Fibroblast of lung (primary cell): ENCODE measurements at places on chromosomes 6 and 20. TPM values are rescaled to one million over a fixed set of nuclear protein-coding genes. Genes with fewer than 3 reads are reported as not detected.

GRCh38 chr6:18457065-18457737 is 70.1 kb downstream of the RNF144B start:
- DNase-seq, result no peak
- no peaks in the 10 kb centered on the region for H3K4me1 ChIP-seq
- H3K27ac ChIP-seq, result no peak overlapping the region
- no peaks in the 10 kb centered on the region for H3K27me3 ChIP-seq

DNA sequence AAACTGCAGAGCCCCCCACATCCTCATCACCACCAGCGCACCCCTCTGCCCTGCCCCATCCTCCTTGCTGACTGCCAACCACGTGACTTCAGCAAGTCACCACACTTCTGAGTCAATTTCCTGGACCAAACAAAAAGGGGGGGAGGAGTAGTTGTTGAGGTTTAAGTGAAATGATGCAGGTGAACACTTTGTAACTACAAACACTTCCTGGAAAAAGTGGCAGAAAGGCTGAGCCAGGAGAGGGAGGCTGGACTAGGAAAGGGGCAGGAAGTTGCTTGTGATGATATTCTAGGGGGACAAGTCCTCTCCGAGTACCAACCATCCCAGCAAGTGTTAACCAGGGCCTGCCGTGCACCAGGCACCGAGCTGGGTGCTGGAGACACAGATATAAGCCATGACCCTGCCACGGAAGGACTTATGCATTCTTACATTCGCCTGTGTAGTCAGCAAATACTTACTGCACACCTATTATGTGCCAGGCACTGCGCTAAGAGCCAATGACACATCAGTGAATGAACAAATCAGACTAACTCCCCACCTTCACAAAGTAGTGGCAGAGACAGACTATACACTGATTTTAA is 67.3 kb downstream of the PREX1 start:
- H3K27me3 ChIP-seq, result no peaks in the 10 kb centered on the region
- peak; percentile 72 for DNase-seq
- H3K4me3 ChIP-seq, result no peak overlapping the region
- H3K36me3 ChIP-seq, result no peaks in the 10 kb centered on the region
- H3K4me1 ChIP-seq, result no peaks in the 10 kb centered on the region

GRCh38 chr20:49508435-49509199 is 26.1 kb upstream of the KCNB1 start:
- no peak overlapping the region for H3K4me3 ChIP-seq
- DNase-seq, result peak; percentile 55
- H3K27me3 ChIP-seq, result peaks cover 11% of the 10 kb centered on the region
- peaks cover 10% of the 10 kb centered on the region for H3K4me1 ChIP-seq

DNA sequence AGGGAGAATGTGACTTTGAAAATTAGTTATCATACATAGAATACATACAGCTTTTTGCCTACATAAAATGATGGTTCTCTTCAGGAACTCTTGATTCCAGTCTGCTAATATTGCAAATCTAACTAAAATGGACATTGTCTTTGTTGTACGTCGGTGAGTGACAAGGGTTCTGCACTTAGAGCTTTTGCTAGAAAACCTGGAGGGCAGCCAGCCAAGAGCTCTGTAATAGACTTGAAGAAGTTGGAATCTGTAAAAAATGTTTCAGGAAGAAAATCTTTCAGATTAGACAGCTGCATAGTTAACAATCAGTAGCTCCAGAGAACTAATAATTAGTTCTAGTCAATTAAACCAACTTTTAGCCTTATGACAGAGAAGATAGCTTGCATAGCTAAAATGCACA is 138.3 kb downstream of the FLRT3 start:
- no peak overlapping the region for H3K4me3 ChIP-seq
- no peaks in the 10 kb centered on the region for H3K27me3 ChIP-seq
- peak; percentile 31 for DNase-seq
- no peaks in the 10 kb centered on the region for H3K36me3 ChIP-seq
- peaks cover 10% of the 10 kb centered on the region for H3K4me1 ChIP-seq

DNA sequence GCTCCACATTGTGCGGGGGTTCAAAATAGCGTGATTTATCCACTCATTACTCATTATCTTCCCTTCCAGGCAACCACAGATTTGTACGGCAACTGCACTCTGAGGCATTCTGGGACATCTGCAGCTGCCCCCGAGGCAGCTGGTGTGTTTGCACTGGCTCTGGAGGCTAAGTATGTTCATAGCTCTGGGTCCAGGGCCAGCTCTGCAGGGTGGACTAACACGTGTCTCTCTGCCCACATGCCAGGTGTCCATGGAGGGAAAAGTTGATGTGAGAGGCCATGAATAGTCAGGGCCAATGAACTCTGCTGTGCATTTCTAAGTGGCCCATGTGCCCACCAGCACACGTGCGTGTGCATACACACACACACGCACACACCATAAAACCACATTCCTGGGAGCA is 74.9 kb downstream of the BFSP1 start:
- peaks cover 4% of the 10 kb centered on the region for H3K27me3 ChIP-seq
- no peak for DNase-seq
- H3K4me1 ChIP-seq, result no peaks in the 10 kb centered on the region
- no peak overlapping the region for H3K4me3 ChIP-seq
- H3K27ac ChIP-seq, result no peak overlapping the region

DNA sequence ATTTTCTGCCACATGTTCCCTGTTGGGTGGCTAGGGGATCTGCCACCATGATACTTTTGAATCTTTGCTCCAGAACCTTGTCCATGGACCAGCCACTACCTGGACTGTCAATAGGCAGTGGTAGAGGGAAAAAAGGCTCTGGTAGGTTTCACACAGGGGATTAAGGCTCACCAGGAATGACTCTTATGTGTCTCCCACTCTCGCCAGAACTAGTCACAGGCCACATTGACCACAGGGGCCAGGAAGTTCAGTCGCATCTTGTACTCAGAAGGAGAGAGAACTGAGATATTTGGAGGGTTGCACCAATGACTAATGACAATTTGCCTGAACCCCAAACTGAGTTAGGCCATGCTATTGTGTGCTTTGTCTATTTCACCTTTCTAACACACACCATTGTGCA is 23.6 kb upstream of the APCDD1L start:
- DNase-seq, result peak; percentile 84
- H3K4me1 ChIP-seq, result no peaks in the 10 kb centered on the region
- H3K4me3 ChIP-seq, result no peak overlapping the region
- no peak overlapping the region for H3K27ac ChIP-seq

- H3K27me3 ChIP-seq, result peaks cover 2% of the 10 kb centered on the region
- H3K4me3 ChIP-seq, result no peak overlapping the region
- no peak overlapping the region for H3K27ac ChIP-seq
- DNase-seq, result no peak
- H3K4me1 ChIP-seq, result no peaks in the 10 kb centered on the region
These were observed 48.0 kb downstream of the NPEPL1 start for GRCh38 chr20:58740356-58741308.

GRCh38 chr6:160883560-160883959 is 108.0 kb upstream of the MAP3K4 start:
- no peak overlapping the region for H3K4me3 ChIP-seq
- no peaks in the 10 kb centered on the region for H3K4me1 ChIP-seq
- H3K27me3 ChIP-seq, result no peaks in the 10 kb centered on the region
- H3K27ac ChIP-seq, result no peak overlapping the region
- no peaks in the 10 kb centered on the region for H3K36me3 ChIP-seq

DNA sequence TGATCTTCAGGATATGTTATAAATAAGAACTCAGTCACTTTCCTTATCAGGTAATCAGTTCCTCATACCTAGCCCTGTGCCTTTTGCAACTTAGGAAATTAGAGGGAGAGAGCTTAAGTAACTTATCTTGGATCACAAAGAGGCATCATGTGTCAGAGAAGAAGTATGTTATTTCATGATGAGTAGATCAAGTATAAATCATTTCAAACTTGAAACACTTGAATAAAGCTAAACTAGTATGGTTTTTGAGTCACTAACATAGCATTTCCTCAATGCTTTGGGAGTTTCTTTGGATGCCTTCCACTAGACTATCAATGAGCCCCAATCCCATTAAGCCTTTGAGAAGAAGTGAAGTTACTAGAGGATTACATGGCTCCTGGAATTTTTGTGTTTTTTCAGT is 102.6 kb upstream of the TNFAIP3 start:
- H3K4me1 ChIP-seq, result no peaks in the 10 kb centered on the region
- H3K27ac ChIP-seq, result no peak overlapping the region
- DNase-seq, result peak; percentile 89
- H3K27me3 ChIP-seq, result no peaks in the 10 kb centered on the region
- H3K4me3 ChIP-seq, result no peak overlapping the region

- H3K27me3 ChIP-seq, result no peaks in the 10 kb centered on the region
- peaks cover 2% of the 10 kb centered on the region for H3K4me1 ChIP-seq
- H3K4me3 ChIP-seq, result no peak overlapping the region
- H3K27ac ChIP-seq, result no peak overlapping the region
- H3K36me3 ChIP-seq, result no peaks in the 10 kb centered on the region
- DNase-seq, result no peak
These were observed 208.1 kb upstream of the PROKR2 start for GRCh38 chr20:5524896-5525295.

DNA sequence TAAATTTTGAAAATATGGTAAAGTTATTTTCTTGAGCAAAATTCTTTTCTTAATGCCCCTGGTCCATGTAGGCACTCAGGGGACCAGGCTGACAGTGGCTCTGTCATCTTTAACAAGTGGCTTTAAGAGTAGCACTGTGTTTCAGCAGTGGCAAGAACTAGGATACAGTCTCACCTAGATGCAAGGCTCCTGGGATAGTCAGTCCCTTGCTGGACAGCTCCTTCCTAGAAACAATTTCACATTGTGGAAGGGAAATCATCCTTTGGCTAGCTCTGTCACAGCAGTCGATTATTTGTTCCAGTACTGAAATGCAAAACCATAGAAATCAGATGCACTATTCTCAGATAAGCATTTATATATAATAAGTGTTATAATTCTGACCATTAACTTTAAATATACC is 175.4 kb upstream of the KCNQ5 start:
- H3K4me3 ChIP-seq, result no peak overlapping the region
- H3K27me3 ChIP-seq, result no peaks in the 10 kb centered on the region
- peak; percentile 16 for DNase-seq
- no peak overlapping the region for H3K27ac ChIP-seq
- no peaks in the 10 kb centered on the region for H3K4me1 ChIP-seq
- H3K36me3 ChIP-seq, result no peaks in the 10 kb centered on the region

- H3K4me1 ChIP-seq, result no peaks in the 10 kb centered on the region
- peak; percentile 5 for DNase-seq
- H3K27ac ChIP-seq, result no peak overlapping the region
- no peaks in the 10 kb centered on the region for H3K27me3 ChIP-seq
- no peak overlapping the region for H3K4me3 ChIP-seq
These were observed 291.2 kb upstream of the HS3ST5 start for GRCh38 chr6:114634016-114634415.

DNA sequence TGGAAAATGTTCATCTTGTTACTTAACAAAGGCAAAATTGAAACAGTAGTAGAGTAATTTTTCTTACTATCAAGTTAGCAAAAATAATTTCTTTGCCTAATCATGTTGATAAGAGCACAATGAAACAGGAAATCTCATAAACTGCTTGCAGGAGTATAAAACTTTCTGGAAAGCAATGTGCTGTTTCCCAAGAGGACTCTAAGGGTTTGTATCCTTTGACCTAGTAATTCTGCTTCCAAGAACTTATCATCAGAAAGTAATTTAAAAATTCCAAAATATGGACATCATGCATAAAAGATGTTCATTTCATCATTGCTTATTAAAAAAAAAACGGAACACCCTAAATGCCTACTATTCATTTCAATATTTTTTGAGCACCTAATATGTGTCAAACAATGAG is 46.1 kb upstream of the TNFAIP3 start:
- H3K4me1 ChIP-seq, result peaks cover 17% of the 10 kb centered on the region
- H3K27ac ChIP-seq, result no peak overlapping the region
- H3K36me3 ChIP-seq, result no peaks in the 10 kb centered on the region
- no peak for DNase-seq
- no peaks in the 10 kb centered on the region for H3K27me3 ChIP-seq

DNA sequence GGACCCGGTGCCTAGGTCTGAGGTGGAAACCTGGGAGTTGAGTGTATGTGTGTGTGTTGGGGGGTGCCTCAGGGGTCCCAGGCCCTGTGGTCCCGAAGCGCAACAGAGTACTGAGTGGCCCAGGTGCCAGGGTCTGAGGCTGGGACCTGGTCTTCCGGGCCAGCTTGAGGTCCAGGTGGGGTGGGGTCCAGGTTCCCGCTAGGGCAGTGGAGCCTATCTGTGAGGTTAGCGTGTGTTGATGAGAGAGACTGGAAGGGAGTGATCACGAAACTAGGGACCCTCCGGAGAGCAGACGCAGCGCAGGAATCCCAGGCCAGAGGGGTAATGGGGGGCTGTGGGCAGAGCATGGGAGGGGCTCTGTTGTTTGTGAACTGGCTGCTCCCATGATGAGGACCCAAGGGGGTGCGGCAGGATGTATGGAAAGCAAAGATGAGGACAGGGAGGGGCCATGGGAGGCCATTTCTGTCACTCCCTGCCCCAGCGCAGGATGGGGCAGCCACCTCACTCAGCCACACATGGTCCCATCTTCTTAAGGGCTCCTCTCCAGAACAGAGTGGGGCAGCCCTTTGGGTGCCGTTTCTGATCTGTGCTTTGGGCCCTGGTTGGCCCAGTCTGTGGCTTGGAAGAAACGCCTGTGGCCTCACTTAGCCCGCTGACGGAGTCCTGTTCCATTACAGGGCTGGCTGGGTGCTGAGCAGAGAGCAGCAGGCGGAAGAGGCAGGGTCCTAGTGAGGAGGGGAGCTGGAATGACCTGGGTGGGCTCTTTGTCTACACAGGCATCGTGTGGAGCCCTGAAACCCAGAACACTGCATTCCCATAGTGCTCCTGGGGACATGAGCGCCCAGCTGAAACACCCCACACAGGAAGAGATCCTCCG is 872 bp downstream of the HSPA12B start:
- H3K4me1 ChIP-seq, result no peaks in the 10 kb centered on the region
- H3K4me3 ChIP-seq, result no peak overlapping the region
- H3K27ac ChIP-seq, result no peak overlapping the region
- no peaks in the 10 kb centered on the region for H3K36me3 ChIP-seq
- peaks cover 18% of the 10 kb centered on the region for H3K27me3 ChIP-seq
- DNase-seq, result no peak

DNA sequence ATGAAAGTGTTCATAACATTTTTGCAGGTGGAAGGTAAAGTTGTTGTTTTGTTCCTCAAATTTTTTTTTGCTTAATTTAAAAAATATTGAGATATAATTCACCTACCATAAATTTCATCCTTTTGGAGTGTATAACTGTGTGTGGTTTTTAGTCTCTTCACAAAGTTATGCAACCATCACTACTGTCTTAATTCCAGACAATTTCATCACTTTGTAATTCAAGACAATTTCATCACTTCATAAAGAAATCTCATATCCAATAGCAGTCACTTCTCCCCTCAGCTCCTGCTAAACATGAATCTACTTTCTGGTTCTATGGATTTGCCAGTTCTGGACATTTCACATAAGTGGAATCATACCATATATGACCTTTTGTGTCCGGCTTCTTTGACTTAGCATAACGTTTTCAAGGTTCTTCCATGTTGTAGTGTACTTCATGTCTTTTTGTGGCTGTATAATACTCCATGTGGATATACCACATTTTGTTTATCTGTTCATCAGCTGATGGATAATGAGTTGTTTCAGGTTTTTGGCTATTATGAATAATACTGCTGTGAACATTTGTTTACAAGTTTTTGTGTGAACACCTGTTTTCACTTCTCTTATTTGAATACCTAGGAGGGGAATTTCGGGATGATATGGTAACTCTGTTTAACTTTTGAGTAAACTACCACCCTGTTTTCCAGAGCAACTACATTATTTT is 18.8 kb downstream of the ZFAND3 start:
- no peaks in the 10 kb centered on the region for H3K36me3 ChIP-seq
- H3K4me1 ChIP-seq, result no peaks in the 10 kb centered on the region
- peak; percentile 65 for DNase-seq
- no peak overlapping the region for H3K27ac ChIP-seq
- H3K4me3 ChIP-seq, result no peak overlapping the region

LY86 gene
- not detected in 2 replicates for total RNA-seq

PLCB1 gene
- total RNA-seq, result 9.0 and 13.4 TPM in 2 replicates

ANGPT4 gene
- total RNA-seq, result under 0.01 TPM in 2 replicates

MYBL2 gene
- 0.26 and 1.2 TPM in 2 replicates for total RNA-seq

TSBP1 gene
- total RNA-seq, result under 0.01 TPM in 1 of 2 replicates, not detected in the other

PIM1 gene
- 22.8 and 25.7 TPM in 2 replicates for total RNA-seq

ZBTB12 gene
- 9.5 and 13.2 TPM in 2 replicates for total RNA-seq

KCNK17 gene
- not detected in 2 replicates for total RNA-seq
